ENCODE measurements at places on chromosomes 3 and 15.

- no peak for DNase-seq
Observed at GRCh38 chr3:183933160-183933559, 48.5 kb upstream of the PARL start.

DNA sequence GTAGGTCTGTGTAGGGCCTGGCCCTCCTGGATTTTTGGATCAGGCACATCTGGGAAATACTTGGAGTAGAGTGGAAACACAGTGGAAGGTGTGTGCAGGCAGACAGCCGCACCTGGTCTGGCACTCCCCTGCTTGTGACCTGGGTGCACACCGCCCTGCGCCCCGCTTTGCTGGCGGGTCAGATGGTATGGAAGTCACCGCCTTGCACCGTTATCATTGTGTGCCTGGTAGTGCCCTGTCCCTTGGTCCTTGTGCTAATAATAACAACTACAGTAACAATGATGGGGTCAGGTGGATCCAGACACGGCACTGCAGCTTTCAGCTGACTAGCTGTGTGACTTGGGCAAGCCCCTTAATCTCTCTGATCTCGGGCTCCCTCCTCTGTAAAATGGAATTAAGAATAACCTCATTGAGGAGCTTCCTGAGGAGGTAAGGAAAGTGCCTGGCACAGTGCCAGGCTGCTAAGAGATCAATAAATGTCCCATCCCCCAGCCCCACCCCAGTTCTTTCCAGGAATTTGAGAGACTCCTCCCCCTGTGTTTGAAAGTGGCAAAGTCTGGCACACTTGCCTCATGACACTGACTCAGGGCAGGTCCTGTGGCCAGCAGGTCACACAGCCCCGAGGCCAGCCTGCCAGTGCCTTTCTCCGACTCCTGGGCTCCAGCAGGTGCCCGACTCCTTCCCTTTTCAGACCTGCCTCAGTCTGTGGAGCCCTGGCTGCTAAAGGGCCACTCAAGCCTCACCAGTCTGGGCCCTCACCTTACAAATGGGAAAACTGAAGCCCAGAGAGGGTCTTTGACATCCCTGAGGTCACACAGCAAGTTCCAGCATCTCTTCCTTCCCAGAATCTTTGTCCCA, 9.8 kb downstream of the ISG20 start:
- no peak for DNase-seq

DNA sequence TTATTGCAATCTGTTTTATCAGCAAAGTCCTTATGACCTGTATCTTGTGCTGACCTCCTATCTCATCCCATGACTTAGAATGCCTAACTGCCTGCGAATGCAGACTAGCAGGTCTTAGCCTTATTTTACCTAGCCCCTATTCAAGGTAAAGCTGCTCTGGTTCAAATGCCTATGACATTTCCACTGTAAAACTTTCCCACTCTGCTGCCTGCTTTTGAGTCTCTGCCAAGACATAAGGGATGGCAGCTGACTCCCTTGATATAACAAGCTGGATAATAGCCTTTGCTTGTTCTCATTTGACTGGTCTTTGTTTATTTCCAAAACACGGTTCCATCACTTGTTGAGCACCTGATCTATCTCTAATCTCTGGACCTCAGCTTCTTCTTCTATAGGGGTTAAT, 131.9 kb upstream of the STRIT1 start:
- DNase-seq = no peak

DNA sequence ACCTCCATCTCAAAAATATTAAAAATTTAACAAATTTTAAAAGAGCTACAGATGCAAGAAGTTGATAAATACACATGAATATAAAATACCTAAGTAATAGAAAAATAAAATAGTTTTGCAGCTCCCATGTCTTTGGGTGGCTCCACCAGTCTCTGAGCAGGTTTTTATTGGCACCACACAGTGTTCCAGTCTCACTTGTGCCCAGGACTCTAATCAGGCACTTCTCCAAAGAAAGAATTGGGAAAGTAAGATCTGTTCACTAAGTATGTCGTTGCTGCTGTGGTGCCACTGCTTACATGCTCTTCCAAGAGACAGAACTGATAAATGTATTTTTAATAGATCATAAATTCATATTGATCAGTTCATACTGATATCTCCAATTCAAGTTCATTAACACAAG, 92.5 kb upstream of the ABI3BP start:
- DNase-seq = no peak

DNA sequence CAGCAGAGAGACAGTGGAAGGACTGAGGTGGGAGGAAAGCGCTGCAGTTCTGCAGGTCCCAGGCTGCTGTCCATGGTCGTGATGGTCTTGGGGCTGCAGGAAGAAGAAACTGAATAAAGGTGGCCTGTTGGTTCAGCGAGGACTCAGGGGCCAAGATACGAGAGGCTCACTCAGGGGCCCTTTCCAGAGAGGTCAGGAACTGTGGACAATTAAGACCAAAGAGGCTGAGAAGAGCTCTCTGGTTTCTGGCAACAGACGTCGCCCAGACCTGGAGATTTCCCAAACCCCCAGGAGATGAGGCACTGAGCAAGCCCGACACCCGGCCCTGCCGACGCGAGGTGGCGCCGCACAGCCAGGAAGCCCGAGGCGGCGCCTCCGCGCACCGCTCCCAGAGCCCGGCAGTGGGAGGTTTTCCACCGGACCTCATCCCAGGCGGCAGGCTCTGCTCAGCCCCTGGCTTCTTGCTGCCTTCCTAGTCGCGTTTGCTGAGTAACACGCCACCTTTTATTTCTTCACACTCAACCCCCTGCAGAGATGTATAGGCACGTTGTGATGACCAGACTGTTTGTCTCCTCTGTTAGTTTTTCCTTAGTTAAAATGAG, 56.4 kb upstream of the ARRDC4 start:
- peak; percentile 68 for DNase-seq

GRCh38 chr3:16297997-16298885, 33.2 kb downstream of the OXNAD1 start:
- DNase-seq = no peak

GRCh38 chr15:63050731-63051155, 8.2 kb downstream of the TPM1 start:
- peak; percentile 63 for DNase-seq

- no peak for DNase-seq
Observed at GRCh38 chr3:59079962-59080361, 30.1 kb upstream of the CFAP20DC start.

- no peak for DNase-seq
Observed at GRCh38 chr3:126465928-126466544, 9.7 kb downstream of the ZXDC start.

DNA sequence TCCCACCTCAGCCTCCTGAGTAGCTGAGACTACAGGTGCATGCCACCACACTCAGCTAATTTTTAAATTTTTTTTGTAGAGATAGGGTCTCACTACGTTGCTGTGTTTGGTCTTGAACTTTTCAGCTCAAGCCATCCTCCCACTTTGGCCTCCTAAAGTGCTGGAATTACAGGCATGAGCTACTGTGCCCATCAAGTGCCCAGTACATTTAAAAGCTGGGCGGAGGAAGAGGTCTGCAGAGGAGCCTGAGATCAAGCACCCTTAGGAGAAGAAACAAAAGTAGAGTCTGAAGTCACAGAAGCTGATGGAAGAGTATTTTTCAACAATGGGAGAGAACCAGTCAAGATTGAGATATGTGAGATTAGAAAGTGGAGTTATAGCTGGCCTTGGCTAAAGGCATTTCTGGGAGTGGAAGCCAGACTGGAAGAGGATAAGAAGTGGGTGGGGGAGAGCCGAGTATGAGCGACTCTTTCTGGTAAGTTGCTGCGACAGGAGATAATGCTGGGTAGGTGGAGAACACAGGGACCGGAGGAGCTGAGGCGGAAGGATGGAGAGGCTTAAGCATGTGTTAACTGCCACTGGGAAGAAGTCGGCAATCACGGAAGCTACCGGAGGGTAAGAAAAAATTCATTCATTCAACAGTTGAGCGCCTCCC, 782 bp upstream of the IREB2 start:
- DNase-seq = no peak

GRCh38 chr3:20320489-20320888, 134.5 kb upstream of the SGO1 start:
- DNase-seq = no peak

- DNase-seq = peak; percentile 27
Observed at GRCh38 chr3:61381745-61382392, 130.6 kb upstream of the FHIT start.

DNA sequence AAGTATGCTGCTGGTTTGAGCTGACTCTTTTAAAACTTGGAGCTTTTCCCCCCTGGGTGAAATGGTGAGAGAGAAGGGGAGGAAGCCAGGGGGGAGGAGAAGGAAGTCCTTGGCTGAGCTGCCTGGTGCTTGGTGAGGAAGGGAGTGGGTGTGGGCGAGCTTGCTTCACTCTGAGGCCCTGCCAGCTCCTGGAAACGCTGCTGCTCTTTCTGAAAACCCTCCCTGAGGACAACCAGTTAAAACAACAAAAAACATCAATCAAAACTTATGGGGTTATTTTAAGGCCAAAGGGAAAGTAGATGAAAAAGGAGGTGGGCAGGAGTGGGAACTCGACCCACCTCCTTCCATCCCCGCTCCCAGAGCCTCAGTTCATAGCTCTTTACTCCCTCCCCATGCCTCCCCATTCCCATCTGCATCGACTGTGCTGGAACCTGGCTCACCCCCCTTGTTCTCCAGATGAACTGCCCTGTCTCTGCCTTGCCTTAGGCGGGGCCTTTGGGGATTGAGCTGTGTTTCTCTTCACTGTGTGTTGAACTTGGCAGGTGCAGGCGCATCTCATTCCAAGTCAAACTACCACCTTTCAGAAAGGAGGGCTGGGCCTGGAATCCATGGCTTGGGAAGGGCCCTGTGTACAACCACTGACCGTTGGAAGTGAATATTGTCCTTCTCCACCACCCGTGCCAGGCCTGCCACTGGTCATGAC, 166.1 kb downstream of the ZNF621 start:
- no peak for DNase-seq

GRCh38 chr3:48039487-48040190, 23.4 kb upstream of the MAP4 start:
- peak; percentile 87 for DNase-seq

GRCh38 chr3:168060317-168060716, 35.4 kb downstream of the GOLIM4 start:
- DNase-seq = peak; percentile 22

GRCh38 chr3:126356373-126357264, 589 bp downstream of the KLF15 start:
- no peak for DNase-seq

GRCh38 chr15:88805031-88805780, 2.0 kb downstream of the ACAN start:
- no peak for DNase-seq

DNA sequence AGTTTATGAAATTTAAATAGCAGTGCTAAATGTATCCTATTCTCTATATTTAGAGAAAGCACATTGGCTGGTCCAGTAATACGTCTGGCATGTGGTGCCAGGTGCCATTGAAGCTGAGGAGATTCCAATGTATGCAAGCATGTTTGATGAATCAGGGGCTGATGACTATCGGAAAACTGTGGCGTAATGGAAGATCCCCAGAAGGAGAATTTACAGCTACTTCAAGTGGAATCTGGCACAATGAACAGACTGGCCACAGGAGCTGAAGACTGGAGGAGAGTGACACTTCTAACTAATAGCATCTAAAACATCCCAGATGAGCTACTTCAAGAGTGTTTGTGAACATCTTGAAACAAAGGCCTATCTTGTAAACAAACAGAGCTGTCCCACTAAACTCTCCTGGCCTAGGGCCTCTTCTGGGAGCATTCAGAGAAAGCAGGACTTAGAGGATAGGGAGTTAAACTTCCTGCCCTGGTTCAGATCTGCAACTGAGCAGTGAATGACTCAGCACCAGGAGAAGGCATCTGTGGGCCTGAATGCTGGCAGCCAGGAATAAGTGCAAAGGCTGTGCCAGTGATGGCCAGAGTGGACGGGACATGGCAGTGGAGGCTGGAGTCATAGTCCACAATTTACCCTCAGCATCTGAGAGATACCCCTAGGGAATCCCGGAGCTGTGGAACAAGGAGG, 15.2 kb upstream of the ACTC1 start:
- DNase-seq = peak; percentile 88

- no peak for DNase-seq
Observed at GRCh38 chr3:174640932-174641331, 218.2 kb upstream of the NAALADL2 start.

DNA sequence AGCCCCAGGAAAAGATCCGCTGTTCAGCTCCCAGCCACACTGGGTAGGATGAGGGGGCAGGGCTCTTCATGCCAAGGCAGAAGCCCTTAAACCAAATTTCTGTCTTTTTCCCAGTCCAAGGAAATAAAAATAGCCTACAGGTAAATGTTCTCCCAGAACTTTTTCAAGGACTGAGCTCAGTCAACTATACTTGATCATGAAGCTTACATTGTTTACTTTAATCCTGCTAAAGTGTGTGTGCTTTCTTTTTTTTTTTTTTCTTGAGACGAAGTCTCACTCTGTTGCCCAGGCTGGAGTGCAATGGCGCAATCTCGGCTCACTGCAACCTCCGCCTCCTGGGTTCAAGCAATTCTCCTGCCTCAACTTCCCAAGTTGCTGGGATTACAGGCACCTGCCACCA, 17.9 kb downstream of the CLDN18 start:
- DNase-seq = no peak

DNA sequence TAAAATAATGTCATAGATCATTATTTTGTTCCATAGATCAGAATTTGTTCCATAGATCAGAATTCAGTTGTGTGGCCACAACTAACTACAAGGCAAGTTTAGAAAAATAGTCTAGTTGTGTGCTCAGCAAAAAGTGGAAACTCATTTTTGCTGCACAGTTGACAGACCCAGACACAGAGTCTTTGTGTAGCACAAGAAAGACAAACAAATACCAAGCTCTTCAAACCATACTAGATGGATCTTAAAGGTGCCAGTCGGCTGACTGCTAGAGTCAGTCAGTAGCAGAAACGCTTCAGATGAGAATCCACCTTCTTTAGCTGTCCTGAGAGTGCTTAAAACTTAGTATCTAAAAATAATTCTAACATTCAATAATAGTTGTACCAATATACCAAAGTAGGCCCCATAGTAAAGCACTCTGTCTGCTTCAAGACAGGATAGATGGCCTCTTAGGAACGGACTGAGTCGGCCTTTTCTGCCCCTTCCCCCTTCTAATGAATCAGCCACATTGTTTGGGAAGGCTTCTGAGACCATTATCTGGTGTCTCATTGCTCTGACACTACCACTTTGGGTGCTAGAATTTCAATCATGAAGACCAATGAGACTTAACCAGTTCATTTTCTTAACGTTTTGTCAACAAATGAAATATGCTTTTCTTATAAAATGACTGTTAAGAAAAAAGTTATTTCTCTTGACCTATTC, 27.7 kb upstream of the SLC4A7 start:
- DNase-seq = no peak
